ENCODE measurements at places on chromosomes 6 and 20. TPM values are rescaled to one million over a fixed set of nuclear protein-coding genes. Genes with fewer than 3 reads are reported as not detected.

The SEL1L2 gene
- polyA plus RNA-seq: not detected

The PRPH2 gene
- polyA plus RNA-seq: 0.03 TPM

The AHCY gene
- 37.8 TPM for polyA plus RNA-seq

The PAK5 gene
- polyA plus RNA-seq: not detected

The INSM1 gene
- polyA plus RNA-seq: not detected

DNA sequence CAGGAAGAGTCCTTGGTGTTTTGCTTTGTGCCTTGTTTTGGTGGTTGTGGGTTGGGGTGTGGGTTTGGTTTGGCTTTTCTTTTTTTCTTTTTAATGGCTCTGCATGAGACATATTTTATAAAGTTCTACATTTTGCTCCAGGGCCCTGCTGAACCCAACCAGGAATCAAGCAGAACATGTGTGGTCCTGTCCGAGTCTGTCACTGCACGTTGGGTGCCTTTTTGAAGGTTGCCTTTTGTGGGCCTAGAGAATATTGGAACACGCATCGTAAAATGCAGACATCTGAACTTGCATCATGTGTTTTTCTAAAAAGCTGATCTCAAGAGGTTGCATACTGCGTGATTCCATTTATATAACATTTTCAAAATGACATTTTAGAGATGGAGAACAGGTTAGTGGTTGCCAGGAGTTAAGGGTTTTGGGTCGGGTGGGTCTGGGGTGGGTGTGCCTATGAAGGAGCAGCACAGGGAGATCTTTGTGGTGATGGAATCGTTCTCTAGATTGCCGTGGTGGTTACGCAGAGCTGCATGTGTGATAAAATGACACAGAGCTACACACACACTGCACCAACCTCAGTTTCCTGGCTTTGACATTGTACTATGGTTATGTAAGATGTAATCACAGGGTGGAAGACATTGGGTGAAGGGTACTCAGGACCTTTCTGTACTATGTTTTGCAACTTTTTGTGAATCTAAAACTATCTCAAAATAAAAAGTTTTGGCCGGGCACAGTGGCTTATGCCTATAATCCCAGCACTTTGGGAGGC, 80.2 kb downstream of the EYA2 start:
- DNase-seq: no peak

DNA sequence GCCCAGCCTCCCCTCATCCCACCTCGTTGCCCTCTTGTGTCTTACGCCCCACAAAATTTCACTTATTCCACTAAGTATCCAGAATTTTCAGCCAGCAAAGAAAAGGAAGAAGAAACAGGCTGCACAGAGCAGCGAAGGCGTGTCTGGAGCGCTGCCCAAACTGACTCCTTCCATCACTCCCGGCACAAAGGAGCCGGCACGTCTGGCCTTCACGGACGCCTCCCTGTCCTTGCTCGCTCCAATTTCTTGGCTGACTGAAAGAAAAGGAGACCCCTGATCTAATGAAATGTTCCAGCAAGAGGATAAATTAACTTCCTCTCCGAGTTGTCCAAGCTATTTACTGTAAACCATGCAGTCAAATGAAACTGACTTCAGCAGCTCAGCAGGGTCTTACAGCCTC, 152.3 kb upstream of the CDH4 start:
- DNase-seq: no peak

GRCh38 chr6:45431317-45432065, 53.8 kb upstream of the SUPT3H start:
- no peak for DNase-seq

The WDR27 gene
- polyA plus RNA-seq: 61.1 TPM

DNA sequence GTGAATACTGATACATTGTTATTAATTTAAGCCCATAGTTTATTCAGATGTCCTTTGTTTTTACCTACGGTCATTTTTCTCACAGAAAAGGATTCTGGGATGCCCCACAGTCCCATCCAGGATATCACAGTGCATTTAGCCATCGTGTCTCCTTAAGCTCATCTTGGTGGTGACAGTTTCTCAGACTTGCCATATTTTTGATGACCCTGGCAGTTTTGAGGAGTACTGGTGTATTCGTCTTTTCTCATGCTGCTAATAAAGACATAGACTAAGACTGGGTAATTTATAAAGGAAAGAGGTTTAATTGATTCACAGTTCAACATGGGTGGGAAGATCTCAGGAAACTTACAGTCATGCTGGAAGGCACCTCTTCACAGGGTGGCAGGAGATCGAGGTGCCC, 295.9 kb upstream of the CDH4 start:
- no peak for DNase-seq

The SERAC1 gene
- polyA plus RNA-seq: 1.9 TPM

The BPI gene
- polyA plus RNA-seq: 0.13 TPM

The TRIM31 gene
- polyA plus RNA-seq: not detected

- DNase-seq: no peak
These were observed 204.4 kb downstream of the ZMYND8 start for GRCh38 chr20:47152068-47152467.

DNA sequence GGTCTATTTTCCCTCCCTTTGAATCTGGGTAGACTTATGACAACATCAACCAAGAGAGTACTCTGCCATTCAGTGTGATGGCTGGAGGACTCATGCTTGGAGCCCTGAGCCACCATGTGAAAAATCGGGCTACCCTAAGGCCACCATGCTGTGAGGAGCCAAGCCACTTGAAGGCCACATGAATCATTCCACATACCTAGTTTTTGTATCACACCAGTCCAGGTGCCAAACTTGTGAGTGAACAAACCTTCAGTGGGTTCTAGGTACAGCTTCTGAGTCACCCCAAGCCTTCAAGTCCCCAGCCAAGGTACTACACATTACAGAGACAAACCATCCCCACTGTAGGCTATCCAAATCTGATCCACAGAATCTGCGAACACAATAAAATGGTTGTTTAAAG, 37.4 kb upstream of the E2F3 start:
- DNase-seq: no peak

DNA sequence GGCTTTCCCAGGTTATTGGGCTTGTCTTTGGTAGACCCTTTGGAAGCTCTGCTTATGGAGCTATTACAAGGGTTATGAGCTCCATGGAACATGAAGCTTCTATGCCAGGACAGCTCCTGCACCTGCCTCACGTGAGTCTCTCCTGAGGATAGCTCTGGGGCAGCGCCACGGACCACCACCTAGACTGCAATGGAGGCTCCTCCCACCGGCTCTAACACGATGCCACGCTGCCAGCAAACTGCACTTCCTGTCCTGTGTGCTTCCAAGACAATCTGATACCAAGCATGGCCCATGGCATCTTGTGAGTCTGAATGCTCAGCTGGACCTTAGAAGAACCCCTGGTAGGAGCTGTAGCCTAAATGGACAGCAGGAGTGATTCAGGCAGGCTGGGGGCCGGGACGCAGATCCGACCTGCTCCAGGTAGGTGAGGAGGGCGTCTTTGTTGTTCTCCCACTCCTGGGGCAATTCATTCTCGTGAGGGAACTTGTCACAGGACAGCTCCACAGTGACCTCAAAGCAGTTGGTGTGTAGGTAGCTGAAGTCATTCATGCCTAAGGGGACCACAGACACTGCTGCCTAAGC, 5.5 kb downstream of the CPXM1 start:
- no peak for DNase-seq

The LINC00237 gene
- not detected for polyA plus RNA-seq

GRCh38 chr6:113009682-113010081, 662.6 kb downstream of the RFPL4B start:
- no peak for DNase-seq

The OR2J1 gene
- polyA plus RNA-seq: not detected

- no peak for DNase-seq
These were observed 31.9 kb downstream of the FAM110A start for GRCh38 chr20:865440-865839.

DNA sequence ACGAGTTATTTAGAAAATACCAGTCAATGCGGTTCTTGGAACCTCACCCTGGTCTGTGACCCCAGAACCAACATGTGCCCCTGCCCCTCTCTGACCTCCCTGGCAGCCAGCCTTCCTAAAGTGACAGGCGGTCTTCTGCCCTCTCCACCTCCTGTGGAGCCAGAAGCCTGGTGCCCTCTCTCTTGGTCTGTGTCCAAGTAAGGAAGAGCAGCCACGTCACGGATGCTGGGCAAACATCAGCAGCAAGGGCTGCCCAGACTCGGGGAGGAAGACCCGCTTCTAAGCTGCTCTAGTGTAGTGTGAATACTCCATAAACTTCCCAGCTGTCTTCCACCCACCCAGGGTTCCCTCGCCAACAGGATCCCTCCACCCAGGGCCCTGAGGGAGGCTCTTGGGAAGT, 272.4 kb downstream of the BMP7 start:
- DNase-seq: no peak

GRCh38 chr6:11096109-11096508, 2.5 kb downstream of the SMIM13 start:
- no peak for DNase-seq

The FAM83B gene
- not detected for polyA plus RNA-seq

GRCh38 chr6:131450861-131451260, 122.2 kb upstream of the ARG1 start:
- DNase-seq: no peak

- DNase-seq: no peak
These were observed 39.4 kb upstream of the HIVEP2 start for GRCh38 chr6:142984386-142984785.

The PDYN gene
- polyA plus RNA-seq: not detected

- DNase-seq: no peak
These were observed 314.1 kb downstream of the CD83 start for GRCh38 chr6:14431385-14432330.

DNA sequence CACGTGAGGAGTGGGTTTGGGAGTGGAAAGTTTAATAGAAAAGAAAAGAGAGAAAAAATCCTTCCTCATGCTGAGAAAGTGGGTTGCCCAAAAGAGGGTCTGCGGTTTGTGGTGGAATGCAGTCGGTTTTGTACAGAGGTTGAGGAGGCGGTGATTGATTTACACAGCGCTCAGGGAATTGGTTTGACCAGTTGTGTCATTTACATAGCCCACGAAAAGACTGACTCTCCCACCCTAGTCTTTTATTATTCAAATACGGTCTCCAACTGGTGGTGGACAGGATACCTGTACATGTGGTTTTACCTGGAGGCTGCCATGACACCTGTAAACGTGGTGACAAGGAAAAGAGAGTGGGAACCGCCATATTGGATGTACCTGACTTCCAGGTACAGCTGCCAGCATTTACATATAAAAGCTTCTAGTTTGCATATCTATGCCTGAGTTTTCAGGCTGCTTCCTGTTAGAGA, 42.1 kb downstream of the HLA-DPB1 start:
- peak; percentile 26 for DNase-seq

The NKAIN2 gene
- not detected for polyA plus RNA-seq

The TPMT gene
- polyA plus RNA-seq: 1.9 TPM

GRCh38 chr20:43781215-43781614, 54.4 kb upstream of the GTSF1L start:
- no peak for DNase-seq

The NRN1 gene
- polyA plus RNA-seq: 0.51 TPM

All from B cell (primary cell).